Skin of body (tissue), 3 donors: ENCODE measurements at places on chromosomes 5 and 9. TPM values are rescaled to one million over a fixed set of nuclear protein-coding genes. Genes with fewer than 3 reads are reported as not detected.

The NR5A1 gene
- total RNA-seq, result not detected

The TRIM23 gene
- total RNA-seq, result 35.0 TPM

The TIMD4 gene
- 1.4 TPM for total RNA-seq

The MFAP3 gene
- total RNA-seq, result 67.9 TPM

The TOPORS gene
- 29.6 TPM for total RNA-seq

The GARIN3 gene
- total RNA-seq, result not detected

The ZNF300 gene
- 13.0 TPM for total RNA-seq

The IL4 gene
- not detected for total RNA-seq

The PAEP gene
- not detected for total RNA-seq

The ANKRD18A gene
- total RNA-seq, result 2.8 TPM

The PCDHB14 gene
- total RNA-seq, result 3.8 TPM

The PTGES gene
- total RNA-seq, result 9.1 TPM

The ADGRD2 gene
- total RNA-seq, result not detected

The EFNA5 gene
- total RNA-seq, result 20.8 TPM

The GNA14 gene
- 1.6 TPM for total RNA-seq

The MAPKAP1 gene
- total RNA-seq, result 35.2 TPM

The NIPAL4 gene
- 11.9 TPM for total RNA-seq

The AK3 gene
- 39.1 TPM for total RNA-seq

The ZNF782 gene
- 9.4 TPM for total RNA-seq

The SHISAL2B gene
- not detected for total RNA-seq

The STC2 gene
- 0.69 TPM for total RNA-seq

The BTNL3 gene
- total RNA-seq, result not detected

The BARHL1 gene
- not detected for total RNA-seq

The NR2F1-AS1 gene
- total RNA-seq, result 5.4 TPM
